Putamen (tissue), 1 donor: ENCODE measurements at places on chromosomes 16 and 17.

DNA sequence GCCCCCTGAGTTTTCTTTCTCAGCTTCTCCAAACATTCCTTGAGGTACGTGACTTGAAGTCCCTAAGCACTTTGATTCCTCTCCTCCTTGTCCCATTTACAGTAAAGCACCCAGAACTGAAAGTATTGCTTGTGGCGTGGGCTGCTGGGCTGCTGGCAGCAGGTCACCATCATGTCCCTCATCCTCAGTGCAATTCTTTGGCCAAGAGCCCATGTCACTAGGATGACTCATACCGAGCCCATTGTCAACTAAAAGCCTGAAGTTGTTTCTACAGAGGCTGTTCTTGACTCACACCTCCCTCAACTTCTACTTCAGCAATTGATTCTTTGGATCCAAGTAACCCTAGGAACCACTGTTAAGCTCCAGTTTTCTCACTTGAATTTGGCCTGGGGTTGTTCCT, 54.3 kb downstream of the KPNA2 start:
- DNase-seq = no peak

DNA sequence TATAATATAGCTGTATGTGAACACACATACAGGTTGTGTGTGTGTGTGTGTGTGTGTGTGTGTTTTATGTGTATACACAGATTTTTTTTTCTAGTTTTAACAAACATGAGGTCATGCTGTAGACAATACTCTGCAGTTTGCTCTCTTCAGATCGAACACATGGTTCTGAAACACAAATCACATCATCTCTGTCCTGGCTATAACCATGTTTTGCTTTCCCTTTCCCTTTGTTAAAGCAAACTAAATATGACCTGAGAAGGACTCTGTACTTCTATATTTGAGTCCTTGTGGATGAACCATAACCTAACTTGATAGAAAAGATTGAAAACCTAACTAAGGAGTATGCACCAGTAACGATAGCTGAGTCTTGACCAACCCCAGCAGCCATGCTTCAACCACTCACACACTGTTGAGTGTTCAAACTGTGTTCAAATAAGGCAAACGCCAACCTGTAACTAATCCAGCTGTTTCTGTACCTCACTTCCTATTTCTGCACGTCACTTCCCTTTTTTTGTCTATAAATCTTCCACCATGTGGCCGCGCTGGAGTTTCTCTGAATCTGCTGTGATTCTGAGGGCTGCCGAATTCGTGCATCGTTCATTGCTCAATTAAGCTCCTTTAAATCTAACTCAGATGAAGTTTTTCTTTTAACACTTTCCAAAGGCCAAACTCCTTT, 303.8 kb downstream of the HS3ST3B1 start:
- no peak for DNase-seq

DNA sequence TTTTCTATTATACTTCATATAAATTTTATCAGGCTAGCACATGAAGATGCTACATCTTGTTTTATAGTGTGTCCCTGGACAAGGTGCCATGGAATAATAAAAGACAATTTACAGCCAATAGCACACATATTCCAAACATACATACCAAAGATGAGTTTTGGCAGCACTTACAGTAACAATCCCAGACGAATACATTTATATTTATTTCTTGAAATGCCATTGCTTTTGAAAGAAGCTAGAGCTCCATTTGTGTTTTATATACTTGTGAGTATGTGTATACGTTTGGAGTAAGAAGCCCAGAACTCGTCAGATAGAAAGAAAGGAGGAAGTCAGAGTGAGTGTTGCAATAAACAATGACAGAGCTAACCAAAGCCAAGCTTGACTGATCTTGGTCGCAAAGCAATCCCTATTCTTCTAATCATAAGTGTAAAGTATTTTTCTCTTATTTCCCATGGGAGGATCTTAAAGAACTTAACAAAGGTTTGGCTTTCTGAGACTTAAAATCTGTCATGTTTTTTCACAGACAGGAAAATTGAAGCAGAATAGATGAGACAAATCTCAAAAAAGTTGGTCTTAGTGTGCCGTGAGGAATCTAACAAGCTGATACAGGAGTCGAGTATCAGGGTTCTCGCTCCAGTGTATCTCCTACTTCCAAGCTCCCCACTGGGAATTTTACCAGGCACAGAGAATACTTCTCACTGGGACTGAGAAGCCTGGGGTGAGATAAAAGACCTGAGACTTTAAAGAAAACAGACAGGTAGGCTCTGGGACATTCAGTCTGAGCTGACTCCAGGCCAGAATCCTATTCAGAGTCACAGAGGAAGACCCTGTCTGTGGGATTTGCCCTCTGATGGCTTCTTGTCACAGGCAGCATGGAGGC, 175.4 kb downstream of the AATF start:
- DNase-seq = no peak

DNA sequence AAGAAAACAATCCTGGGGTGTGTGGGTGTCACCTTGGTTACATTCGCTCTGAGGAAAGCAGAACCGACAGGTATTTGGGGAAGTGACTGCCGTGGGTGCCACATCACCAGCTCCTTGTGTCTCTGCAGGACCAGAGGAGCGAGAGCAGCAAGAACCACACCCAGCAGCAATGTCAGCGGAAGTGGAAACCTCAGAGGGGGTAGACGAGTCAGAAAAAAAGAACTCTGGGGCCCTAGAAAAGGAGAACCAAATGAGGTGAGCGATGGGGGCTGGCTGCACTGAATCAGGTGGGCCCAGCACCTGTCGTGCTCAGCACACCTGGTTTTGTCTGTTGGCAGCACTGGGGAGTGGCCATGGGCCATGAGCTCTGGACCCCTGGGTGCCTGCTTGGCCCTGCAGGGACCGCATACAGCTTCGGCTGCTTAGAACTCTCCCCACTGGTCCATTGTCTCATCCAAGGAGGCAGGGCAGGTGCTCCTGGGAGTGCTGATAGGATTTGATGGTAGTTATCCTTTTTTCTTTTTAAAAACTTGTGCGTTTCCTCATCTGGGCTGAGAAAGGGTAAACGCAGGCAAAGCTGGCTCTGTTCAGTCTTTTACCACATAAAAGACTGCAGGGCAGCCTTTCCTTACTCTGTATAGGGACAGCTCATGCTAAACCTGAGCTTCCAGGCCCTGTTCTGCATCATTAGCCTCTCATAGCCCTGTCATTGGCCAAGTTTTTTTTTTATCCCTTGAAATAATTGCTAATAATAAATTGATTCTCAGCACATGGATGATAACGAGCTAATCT, 29.4 kb downstream of the HMOX2 start:
- peak; percentile 82 for DNase-seq

GRCh38 chr17:46038414-46038813, 39.4 kb downstream of the STH start:
- DNase-seq = peak; percentile 50

GRCh38 chr16:73052576-73052975, 4.6 kb upstream of the ZFHX3 start:
- no peak for DNase-seq

DNA sequence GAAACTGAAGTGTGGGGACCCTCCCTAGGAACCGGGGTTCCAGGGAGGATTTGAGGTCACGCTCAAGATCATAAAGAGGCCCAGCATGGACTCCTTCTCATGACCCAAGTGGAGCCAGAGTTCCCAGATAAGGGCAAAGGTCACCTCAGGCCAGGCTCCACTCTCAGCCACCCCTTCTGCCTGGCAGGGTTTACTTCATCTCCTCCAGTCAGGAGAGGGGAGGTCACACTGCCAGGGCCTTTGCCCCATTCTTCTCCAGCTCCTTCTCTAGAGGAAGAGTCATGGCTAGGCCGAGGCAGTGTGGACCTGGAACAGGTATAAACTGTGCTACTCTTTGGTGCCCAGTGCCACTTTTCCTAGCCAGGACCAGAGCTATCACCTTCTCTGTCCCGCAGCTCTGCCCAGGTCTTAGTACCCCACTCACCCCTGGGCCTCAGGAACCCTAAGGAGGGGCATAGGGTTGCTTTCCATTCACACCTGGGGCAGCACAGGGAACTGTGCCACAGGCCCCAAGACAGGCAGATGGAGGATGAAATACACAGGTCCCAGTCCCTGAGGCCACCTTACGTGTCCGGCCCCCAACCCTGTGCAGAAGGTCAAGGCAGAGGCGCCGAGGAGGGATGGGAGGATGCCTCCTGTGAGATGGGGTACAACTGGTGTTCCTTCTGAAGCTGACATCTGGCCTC, 879 bp upstream of the ACSF2 start:
- no peak for DNase-seq

GRCh38 chr17:50634224-50634914, at the start of gene ABCC3:
ABCC3 (plus strand) TSS chr17:50634881; CDS start chr17:50634937, 56 bp downstream.
- DNase-seq = no peak

DNA sequence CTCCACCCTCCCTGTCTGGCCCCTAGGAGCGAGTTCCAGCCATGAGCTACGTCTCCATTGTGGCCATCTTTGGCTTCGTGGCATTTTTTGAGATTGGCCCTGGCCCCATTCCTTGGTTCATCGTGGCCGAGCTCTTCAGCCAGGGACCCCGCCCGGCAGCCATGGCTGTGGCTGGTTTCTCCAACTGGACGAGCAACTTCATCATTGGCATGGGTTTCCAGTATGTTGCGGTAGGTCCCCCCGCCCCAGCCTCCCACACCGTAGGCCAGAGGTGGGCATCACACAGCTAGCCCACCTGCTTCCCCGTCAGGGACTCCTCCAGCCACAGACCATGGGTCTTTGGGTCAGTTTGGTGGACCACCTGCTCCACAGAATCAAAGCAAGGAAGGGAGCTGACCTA, 4.2 kb downstream of the SLC2A4 start:
- DNase-seq = no peak

DNA sequence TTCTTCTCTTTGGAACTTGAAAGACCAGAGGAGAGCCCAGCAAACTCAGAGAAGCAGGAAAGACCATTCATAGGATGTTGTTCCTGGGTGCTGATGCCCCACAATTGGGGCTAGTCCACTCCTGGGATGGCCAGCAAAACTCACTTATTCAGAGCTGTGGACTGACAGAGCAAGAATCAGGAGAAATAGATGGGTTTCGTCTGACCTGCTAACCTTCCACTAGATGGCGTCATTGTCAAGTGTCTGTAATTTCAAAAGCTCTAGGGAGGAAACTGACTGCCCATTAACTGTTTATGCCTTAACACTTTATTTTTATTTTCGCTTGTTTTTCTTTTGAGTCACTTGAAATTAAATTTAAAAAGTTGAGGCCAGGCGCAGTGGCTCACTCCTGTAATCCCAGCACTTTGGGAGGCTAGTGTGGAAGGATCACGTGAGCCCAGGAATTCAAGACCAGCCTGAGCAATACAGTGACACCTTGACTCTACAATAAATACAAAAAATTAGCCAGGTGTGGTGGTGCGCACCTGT, 28.7 kb upstream of the MILR1 start:
- peak; percentile 55 for DNase-seq

DNA sequence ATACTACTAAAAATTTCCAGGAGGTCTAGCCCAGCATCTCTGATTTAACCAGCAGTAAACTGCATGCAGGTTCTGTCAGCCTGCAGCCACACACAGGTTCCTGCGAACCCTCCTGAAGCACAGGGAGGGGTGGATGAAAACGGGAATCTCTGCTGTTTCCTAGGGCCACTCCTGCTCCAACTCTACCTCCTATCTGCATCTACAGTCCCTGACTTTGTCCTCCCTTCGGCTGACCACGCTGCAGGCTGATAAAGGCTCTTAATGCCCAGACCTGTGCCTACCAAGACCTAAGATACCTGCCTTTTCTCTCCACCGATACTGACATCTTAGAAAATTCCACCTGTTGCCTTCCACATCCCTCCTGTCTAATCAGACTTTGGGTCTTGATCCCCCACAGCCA, 50.2 kb downstream of the CYTH1 start:
- no peak for DNase-seq

- DNase-seq = no peak
Observed at GRCh38 chr17:10610884-10611283, 46.2 kb downstream of the MYH3 start.

DNA sequence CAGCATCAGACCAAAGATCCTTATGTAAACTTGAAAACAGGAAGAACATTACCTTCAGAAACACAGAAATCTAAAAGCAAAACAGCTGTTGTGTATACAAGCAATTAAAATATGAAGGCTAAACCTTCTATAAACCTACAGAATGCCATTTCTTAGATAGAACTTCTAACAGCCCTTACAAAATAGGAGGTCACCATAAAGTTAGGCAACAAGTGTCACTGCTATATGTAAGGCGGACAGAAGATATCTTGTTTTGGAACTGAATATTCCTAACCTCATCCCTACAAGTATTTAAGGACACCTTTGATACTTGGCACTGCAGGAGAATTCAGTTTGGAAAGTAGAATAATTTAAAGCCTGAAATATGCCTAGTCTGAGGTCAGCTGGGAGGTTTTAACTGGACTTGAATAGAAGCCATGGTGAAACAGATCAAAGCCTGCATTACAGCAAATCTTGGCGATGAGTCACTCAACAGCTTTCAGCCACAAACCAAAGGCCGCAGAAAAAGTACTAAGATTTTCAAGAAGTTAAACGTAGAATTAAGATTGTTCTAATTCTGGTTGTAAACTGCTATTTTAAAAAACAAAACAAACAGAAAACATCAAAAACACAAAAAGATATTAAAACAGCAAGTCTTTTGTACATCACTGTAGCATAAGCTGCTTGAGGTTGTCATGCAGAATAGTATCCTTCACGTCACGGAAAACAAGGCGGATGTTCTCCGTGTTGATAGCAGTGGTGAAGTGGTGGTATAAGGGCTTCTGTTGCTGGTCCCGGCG, 42.7 kb downstream of the GNA13 start:
- DNase-seq = no peak

DNA sequence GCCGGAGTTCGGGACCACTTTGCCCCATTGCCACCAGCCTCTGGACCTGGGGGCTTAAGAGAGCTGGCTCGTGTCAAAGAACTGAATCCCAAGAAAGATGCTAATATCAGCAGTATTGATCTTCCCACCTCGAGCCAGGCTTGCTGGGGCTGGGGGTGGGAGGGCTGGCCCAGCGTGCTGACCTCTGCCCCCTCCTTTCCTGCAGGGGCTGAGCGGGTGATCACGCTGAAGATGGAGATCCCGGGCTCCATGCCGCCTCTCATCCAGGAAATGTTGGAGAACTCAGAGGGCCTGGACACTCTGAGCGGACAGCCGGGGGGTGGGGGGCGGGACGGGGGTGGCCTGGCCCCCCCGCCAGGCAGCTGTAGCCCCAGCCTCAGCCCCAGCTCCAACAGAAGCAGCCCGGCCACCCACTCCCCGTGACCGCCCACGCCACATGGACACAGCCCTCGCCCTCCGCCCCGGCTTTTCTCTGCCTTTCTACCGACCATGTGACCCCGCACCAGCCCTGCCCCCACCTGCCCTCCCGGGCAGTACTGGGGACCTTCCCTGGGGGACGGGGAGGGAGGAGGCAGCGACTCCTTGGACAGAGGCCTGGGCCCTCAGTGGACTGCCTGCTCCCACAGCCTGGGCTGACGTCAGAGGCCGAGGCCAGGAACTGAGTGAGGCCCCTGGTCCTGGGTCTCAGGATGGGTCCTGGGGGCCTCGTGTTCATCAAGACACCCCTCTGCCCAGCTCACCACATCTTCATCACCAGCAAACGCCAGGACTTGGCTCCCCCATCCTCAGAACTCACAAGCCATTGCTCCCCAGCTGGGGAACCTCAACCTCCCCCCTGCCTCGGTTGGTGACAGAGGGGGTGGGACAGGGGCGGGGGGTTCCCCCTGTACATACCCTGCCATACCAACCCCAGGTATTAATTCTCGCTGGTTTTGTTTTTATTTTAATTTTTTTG, 8.5 kb downstream of the GJD3 start:
- no peak for DNase-seq

- no peak for DNase-seq
Observed at GRCh38 chr17:11948789-11949188, 48.5 kb downstream of the ZNF18 start.

GRCh38 chr17:74742153-74742515, 5.1 kb downstream of the RAB37 start:
- DNase-seq = no peak
